Stimulated activated CD8-positive, alpha-beta memory T cell treated with anti-CD3 and anti-CD28 coated beads, Interleukin-2, amount 100 ng/mL, for 1 hour (primary cell): ENCODE measurements at places on chromosomes 1 and 21.

GRCh38 chr1:214451596-214451995, 99.8 kb downstream of the PTPN14 start:
- no peak for DNase-seq

DNA sequence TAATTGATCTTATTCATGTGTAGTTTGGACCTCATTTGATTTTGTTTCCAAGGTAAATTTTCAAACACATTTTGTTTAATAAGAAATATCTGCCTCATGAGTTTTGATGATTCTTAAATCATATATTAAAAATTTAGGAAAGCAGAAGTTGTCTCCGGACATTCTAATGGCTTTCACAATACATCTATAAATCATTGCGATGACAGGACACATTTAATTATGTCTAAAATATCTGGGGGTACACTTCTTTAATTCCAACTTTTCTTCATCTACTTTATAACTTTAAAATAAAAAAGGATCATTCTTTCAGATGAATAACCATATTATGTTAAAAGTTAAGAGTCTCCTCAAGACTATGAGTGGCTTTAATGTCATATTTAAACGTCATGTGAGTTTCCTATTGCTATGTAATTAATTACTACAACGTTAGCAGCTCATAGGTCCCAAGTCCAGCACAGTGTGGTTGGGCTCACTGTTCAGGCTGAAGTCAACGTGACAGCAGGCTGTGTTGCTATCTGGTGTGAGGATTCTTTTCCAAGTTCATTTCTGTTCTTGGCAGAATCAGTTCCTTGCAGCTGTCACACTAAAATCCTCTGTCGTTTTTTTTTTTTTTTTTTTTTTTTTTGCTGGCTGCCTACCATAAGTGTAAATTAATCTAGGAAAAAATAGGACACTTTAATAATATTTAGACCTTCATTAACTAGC, 893.5 kb downstream of the LTN1 start:
- DNase-seq = no peak

GRCh38 chr1:201827321-201828216, 1.4 kb upstream of the IPO9 start:
- no peak for DNase-seq

DNA sequence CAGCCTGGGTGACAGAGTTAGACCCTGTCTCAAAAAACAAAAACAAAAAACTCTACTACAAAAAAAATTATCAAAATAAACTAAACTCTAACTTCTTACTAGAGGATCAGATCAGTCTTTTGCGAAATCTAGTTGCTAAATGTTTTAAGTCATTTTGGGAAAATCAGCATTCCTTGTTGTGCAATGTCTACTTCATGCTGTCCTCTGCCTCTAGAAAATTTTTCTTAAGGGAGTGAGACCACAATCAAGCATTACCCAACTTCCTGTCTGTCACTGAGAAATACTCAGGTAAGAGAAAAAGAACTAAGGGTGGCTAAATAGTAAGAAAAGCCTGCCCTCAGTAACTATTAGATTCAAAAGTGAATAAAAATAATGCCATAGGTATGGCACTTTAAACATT, 67.2 kb upstream of the FOXD3 start:
- DNase-seq = no peak

DNA sequence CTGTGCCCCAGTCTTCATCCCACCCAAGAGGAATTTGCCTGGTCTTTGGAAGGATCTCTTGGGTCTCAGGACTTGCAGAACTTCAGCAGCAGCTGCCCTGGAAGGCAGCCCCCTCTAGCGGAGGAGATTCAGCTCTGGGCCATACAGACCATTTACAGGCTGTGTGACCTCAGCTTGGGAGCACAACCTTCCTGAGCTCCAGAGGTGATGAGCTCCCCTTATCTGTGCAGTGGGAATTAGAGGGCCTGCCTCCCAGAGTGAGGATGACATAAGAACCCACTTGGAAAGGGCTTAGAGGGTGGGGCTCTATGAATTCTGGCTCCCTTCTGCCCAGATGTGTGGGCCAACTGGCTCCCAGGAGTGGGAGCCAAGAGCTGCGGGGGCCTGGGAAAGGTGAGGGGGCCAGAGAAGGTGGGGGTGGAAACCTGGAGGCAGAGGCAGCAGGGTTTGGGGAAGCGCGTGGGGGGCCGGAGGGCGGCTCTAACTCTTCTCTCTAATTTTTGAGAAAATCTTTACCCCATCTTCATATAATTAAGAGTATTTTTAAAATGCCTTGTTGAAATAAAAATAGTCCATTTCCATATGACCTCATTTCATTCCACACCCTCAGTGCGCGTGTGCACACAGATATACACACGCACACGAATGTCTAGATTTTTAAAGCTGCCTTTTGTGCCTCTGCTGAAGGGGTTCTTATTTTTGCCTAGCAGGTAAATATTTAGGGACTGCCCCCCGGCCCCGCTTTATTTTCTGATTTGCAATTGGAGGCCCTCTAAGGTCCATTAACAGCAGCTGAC, 21.5 kb downstream of the EPHB2 start:
- no peak for DNase-seq
